ENCODE measurements at places on chromosomes 4 and X.
A peak's percentile ranks its signal among the peaks of the same experiment; 100 is the strongest.

DNA sequence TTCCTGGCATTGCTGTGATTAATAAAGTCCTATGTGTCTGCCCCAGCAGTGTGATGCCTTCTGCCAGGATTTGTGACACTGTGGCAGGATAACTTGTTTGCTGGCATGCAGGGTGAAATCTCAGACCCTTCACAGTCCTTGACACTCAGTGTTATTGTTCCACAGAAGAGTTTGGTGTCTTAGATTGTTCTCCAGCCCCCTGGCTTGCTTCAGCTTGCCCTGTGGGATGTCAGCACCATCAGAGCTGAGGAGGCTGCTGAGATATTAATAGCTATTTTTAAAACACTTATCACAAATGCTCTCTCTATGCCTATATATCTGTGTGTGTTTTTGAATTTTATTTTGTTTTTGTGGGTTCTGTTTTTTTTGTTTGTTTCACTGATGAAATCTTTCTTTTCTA is 136.9 kb downstream of the TSPAN5 start:
- no peak for DNase-seq

- peak; percentile 2 for DNase-seq
Measured at GRCh38 chr4:67393699-67394281, 151.5 kb downstream of the CENPC start.

- no peak for DNase-seq
Measured at GRCh38 chr4:114997576-114998247, 115.7 kb downstream of the NDST4 start.

DNA sequence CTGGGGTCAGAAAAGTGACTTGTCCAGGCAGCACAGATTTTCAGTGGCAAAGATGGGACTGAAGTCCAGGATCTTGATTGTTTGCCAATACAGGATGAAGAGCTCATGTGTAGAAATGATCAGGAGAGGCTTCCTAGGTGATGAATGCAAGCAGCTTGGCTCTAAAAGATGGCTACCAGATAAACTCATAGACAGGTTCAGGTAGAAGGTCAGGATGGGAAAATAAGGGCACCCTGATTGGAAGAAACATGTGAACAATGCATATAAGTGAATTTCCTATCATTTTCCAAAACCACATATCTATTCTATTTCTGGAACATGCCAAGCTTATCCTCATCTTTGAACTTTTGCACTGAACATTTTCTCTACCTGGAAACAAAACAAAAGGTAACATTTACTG is 87.7 kb downstream of the FAM13A start:
- DNase-seq = no peak

- DNase-seq = no peak
Measured at GRCh38 chrX:119635799-119636198, 29.6 kb upstream of the NKRF start.

DNA sequence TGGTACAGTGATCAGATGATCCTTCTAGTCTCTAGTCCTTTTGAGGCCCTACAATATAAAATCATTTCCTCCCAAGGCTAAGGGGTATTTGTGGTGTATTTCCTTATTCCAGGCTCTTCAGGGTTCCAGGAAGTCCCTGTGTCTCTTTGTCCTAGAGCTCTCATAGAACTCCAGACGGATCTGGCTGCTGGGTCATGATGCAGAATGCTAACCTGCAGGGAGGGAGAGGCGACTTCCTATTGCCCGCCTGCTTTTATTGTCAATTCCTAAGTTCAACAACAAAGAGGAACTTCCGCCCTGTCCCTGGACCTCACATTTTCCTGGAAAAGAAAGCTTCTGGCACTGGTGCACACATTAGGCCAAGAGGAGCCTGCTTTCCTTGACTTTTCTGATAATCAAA is 45.9 kb upstream of the ZNF827 start:
- no peak for DNase-seq

DNA sequence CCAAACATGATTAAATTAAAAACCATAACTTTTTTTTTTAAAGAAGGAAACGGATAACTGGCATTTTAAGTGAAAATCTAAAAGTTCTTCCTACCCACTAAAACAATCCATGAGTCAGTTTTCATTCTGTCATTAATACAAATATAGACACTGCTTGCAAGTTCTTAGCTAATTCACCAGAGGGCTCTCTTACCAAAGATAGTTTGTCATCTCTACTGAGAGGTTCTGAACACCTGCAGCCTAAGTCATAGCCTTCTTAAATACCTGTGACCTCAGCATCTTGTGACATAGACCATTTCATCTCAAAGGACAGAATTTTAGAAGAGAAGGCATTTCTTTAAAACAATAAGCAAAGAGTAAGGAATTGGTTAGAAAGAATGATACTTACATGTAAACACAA is 65.3 kb upstream of the FAM120C start:
- no peak for DNase-seq

DNA sequence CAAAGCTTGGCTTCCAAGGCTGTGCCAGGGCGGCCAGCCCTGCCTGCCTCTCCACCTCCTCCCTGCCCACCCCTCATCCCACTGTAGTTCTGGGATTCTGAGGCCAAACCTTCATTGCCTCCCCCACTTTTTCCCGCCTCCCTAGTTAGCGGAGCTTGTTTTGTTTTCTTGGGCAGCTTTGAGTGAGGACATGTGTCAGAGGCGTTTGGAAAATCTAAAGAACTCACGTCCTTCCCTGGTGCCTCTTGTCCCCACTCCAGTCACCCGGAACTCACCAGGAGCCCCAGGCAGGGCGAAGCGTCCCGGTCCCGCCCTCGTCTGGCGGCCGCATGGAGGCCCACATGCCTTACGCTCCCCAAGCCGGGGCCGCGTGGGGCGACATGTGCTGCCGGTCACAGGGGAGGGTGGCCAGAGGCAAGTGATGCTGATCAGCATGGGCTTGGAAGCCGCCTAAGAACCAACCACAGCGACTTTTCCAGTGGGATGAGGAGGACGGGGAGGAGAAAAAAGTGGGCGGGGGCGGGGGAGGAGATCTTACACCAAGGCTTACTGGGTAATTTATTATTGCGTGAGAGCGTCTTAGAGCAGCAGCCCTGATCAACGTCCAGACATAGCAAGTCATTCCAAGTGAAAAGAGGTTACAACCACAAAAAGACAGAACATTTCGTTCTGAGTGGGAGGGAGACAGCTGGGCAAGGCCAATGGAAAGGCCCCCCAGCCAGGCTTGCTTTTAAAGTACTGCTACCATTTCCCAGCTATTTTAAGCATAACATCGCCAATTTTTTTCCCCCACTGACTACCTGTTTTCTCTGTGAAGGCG is 48.5 kb downstream of the PRPS1 start:
- peak; percentile 47 for DNase-seq

- no peak for DNase-seq
Measured at GRCh38 chrX:112137276-112137675, 54.7 kb upstream of the TRPC5 start.

DNA sequence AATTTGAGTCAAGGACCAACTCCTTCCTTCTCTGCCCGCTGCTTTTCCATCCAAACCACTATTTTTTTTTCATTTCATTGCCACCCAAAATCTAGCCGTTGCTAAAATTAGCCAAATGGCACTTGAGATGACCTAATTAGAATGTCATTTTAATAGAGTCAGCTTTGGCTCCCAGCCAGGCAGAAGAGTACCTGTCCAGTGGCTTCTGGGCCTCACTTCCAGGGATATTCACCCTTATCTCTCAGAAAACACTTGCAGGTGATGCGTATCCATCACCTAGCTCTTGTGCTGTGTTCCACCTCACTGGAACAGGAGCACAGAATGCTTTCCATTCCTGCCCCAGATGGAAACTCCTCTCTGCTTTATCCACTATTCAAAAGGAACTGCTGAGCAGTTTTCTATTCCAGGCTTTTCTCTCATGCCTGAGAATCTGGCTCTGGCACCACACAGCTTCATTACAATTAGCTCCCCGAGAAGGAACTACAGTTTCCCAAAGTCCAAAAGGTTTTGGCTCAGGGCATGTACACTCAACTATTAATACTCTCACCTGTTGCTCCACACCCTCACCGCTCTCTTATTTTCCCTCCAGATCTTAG is 18.5 kb downstream of the MAGEA9B start:
- no peak for DNase-seq

GRCh38 chrX:356385-357034 is 30.2 kb downstream of the PPP2R3B start:
- DNase-seq = peak; percentile 90

DNA sequence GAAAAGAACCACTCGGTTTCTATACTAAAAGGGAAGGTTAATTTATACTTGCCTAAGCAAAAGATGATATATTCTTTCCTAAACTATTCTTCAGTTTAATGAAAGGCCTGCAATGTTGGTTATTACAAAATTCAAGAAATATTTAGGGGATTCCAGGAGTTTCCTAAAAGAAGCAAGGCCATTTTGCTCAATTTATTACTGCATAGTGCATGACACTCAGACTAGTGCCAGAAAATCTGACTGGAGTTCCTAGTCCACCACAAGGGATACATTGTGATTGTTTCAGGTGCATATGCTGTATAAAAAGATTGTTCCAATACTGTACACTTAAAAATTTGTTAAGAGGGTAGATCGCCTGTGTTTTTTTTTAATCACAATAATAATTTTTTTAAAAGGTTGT is 78.7 kb downstream of the CAPN6 start:
- no peak for DNase-seq

- DNase-seq = no peak
Measured at GRCh38 chrX:69919749-69920148, 130.0 kb downstream of the AWAT2 start.

- DNase-seq = peak; percentile 23
Measured at GRCh38 chrX:11196476-11196875, 85.3 kb downstream of the HCCS start.

DNA sequence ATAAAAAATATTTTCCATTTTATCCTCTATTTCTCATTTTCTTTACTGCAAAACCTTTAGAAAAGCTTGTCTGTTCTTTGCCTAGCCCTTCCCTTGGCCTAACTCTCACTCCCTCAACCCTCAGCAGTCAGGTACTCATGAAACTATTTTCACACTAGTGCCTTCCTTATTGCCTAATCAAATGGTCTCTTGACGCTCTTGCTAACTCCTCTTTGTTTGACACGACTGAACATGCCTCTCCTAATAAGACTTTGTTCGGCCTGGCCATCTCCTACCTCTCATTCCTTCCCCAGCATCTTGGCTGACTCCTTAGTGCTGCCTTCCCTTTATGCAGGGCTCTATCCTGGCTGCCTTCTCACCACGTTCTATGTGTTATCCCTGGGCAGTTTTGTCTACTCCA is 11.1 kb upstream of the LRAT start:
- no peak for DNase-seq

GRCh38 chrX:80917919-80918318 is 108.2 kb upstream of the BRWD3 start:
- DNase-seq = no peak

GRCh38 chr4:6105311-6105911 is 87.2 kb upstream of the C4orf50 start:
- no peak for DNase-seq

DNA sequence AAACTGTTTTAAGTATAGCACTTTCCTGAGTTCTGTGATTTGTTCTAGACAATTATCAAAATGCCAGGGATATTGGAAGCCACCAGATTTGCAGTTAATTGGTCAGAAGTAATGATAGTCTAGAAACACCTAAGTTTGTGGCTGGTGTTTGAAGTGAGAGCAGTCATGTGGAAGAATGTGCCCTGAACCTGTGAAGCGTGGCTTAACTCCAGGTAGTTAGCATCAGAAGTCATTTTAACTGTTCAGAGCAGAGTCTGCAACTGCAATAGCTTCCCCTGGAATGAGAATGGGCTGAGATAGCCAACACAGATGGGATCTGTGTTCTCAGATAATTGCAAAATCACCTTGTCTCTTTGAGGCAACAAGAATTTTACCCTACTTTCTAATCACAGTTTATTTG is 255.1 kb upstream of the GK2 start:
- DNase-seq = no peak

GRCh38 chrX:16559206-16559619 is 90.7 kb upstream of the S100G start:
- DNase-seq = no peak

Data from fibroblast of skin of left biceps (primary cell).